Suppressor macrophage treated with lipopolysaccharide for 1 hour (primary cell): ENCODE measurements at places on chromosomes 7 and 10.

DNA sequence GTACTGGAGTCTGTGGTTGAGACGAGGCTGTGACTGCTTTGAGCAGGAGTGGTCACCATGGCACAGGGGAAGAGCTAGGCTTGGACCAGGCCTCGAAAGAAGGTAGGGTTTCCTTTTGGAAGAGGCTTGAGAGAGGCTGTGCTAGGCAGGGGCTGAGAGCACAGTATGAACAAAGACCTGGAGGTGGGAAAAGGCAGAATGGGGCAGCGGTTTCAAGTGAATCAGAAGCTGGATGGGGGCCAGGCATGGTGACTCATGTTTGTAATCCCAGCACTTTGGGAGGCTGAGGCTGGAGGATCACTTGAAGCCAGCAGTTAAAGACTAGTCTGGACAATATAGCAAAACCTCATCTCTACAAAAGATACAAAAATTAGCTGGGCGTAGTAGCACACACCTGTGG, 65.9 kb downstream of the CLIP2 start:
- DNase-seq: peak; percentile 61

- no peak for DNase-seq
Measured at GRCh38 chr7:22296916-22297315, 60.0 kb downstream of the RAPGEF5 start.

- DNase-seq: peak; percentile 86
Measured at GRCh38 chr7:69412331-69413146, 185.7 kb upstream of the AUTS2 start.

- no peak for DNase-seq
Measured at GRCh38 chr7:154832557-154833138, 170.3 kb downstream of the PAXIP1 start.

DNA sequence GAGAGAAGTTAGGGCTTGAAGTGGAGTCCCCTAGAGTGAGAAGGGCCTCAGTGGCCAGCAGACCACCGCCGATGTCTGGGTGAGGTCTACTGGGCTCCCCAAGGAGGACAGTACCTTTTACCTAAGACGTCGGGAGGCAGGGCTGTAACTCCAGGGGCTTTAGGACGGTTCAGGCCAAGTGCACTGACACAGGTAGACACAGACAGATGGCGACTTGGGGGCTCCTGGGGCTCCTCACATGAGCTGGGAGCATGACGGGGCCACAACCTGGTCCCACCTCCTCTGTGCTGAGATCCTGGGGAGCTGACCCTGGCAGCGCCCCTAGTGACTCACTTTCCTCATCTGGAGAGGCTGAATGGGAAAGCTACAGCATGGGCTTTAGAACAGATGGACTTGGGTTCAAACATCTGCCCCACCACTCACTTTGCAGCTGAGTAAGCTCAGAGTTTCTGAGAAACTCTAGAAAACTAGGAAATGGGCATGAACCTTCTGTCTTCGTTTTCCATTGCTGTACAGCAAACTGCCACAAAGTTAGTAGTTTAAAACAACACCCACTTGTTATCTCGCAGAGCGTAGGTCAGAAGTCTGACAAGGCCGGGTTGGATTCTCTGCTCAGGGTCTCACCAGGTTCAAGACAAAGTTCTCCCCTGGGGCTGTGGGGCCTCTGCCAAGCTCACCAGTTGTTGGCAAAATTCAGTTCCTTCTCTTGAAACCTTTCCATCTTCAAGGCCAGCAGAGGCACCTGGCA, 4.7 kb upstream of the COMTD1 start:
- no peak for DNase-seq

GRCh38 chr7:100641463-100641859, at the start of gene TFR2:
Gene TFR2, minus strand, starts transcription at chr7:100641552. Its CDS starts 43 bp downstream, at chr7:100641509.
- no peak for DNase-seq

DNA sequence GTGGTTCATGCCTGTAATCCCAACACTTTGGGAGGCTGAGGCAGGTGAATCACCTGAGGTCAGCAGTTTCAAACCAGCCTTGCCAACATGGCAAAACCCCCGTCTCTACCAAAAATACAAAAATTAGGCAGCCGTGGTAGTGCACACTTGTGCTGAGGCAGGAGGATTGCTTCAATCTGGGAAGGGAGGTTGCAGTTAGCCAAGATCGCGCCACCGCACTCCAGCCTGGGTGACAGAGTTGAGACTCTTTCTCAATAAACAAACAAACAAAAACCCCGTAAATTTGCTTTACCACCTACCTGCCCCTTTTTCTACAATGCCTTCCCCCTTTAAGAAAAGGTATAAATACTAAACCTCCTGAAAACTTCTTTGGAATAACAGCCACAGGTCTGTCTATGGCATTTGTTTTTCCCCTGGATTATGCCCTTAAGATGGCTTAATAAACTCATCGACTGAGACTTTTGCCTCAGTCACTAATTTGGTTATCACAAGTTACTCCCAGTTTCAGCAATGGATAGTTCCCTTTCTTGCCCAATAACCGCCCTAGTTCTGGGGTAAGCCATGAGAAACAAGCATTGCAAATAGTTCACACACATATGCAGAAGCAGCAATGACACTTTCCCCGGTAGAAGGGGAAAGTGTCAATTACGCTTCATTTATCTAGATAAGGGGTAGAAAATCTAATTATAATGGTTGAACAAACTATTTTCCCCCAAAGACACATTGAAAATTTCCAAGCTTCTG, 52.8 kb upstream of the SVIL start:
- peak; percentile 92 for DNase-seq

DNA sequence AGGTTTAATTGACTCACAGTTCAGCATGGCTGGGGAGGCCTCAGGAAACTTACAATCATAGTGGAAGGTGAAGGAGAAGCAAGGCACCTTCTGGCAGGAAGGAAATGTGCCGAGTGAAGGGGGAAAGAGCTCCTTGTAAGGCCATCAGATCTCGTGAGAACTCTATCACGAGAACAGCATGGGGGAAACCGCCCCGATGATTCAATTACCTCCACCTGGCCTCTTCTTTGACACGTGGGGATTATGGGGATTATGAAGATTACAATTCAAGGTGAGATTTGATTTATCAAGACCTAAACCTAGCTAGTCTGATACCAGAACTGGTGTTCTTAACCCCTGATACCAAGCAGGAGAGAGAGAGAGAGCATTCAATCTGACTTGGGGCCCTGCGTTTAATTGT, 258.7 kb downstream of the PTEN start:
- DNase-seq: no peak

DNA sequence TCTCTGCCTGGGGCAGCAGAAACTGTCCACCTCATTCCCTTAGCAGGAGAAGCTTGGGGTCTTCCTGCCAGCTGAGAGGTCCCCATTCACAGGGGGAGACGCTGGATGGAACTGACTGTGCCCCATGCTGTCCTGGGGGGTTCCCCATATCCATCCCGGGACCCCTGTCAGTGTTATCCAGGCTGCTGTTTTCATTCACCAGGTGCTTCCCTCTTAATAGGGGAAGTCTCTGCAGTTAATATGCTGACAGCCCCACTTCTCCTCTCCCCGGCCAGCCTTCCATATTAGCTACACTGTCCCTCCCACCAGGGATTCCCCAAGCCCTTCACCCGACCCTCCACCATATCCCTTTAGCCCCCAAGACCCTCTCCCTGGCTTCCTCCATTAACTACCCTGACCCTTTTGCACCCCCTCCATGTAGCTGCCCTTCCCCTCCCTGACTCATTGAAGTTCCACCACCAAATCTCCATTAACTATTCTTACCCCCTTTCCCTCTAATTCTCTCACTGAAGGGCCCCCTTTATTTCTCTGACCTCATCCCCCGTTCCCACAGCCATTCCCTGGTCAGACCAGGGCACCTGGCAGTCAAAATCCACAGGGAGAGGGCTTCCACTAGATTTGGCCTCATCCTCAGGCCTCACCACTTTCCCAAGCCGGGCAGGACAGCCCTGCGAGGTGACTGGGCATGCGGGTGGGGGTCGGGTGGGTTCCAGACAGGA, 92.0 kb upstream of the PAX2 start:
- DNase-seq: no peak

GRCh38 chr7:134831862-134832261, 52.4 kb downstream of the CALD1 start:
- no peak for DNase-seq

DNA sequence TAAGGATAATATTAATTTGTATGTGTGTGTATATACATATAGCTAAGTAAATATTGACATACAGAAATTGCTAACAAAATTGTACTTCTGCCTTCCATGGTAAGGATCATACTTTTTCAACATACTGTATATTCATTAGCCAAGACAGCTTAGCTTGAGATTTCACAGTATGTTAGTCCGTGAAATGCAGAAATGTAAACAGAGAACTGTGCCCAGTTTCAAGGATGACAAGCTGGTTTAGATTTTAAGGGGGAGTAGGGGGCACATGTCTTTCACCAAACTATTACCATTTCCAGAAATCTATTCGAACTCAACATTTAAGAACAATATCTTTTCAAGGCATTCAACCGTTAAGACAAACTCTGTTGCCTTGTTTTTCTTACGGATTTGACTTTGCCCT, 182.2 kb downstream of the SORCS1 start:
- no peak for DNase-seq

- DNase-seq: no peak
Measured at GRCh38 chr7:76048668-76048988, 722 bp downstream of the MDH2 start.

DNA sequence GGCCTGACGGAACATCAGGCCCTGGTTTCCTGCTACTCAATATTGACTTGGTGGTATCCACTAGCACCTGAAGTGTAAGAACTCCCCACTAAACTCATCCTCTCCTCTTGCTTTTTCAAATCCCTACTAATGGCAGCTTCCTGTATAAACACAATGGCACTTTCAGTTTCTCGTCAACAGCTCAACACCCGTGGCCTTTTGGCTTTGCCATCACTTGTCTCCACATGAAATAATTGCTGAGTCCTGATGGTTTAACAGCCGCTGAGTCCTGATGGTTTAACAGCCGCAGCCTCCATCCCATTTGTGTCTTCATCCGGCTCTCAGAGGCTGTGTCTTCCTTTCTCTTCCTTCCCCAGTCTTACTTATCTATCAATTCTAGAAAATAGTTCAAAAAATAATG, 261.4 kb upstream of the PITRM1 start:
- no peak for DNase-seq

- DNase-seq: no peak
Measured at GRCh38 chr10:75982611-75983369, 551.4 kb downstream of the LRMDA start.

GRCh38 chr7:9250876-9251275, 817.5 kb downstream of the NXPH1 start:
- DNase-seq: no peak

- DNase-seq: peak; percentile 27
Measured at GRCh38 chr10:35212856-35213255, 86.2 kb downstream of the CREM start.

GRCh38 chr10:36676756-36677430, 448.5 kb upstream of the ANKRD30A start:
- DNase-seq: no peak

GRCh38 chr10:92181575-92181974, 109.3 kb downstream of the CPEB3 start:
- DNase-seq: peak; percentile 10

DNA sequence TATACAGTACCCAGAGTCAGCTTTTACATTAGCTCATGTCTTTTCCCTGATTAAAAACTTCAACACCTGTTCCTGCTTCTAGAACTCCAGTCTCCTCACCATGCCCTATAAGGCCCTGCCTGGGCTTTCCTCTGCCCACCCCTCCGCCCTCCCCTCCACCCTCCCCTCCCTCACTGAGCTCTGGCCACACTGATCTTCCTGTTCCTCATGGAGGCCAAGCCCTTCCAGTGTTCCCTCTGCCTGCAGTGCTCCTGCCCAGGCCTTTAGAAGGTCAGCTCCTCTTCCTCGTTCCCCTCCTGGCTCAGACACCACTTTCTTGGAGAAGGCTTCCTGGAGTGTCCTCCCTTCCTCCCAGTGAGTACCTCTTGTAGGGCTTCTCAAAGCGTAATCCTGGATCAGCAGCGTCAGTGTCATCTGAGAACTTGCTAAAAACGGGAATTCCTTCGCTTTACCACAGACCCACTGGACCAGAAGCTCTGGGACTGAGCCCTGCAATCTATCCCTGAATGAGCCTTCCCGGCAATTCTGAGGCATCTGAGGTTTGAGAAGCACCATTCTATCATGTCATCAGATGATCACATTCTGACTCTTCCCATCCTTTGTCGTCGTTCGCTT, 3.7 kb downstream of the PDZD7 start:
- peak; percentile 67 for DNase-seq

DNA sequence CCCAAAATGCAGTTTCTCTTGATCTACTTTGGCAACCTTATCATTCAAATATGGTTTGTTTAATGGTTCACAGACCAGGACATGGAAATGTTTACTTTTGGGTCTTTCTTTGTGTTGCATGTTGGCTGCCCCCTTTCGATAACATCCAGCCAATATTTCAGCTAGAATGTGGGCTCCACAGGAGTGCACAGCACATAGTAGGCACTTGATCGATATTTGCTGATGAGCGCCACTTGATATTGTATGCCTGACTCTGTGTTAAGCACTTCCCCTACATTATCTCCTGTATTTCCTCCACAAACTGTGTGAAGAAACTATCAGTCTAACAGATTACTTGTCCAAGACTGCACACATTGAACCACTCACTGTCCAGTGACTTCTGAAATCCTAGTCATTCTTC, 60.2 kb downstream of the SMURF1 start:
- no peak for DNase-seq

- DNase-seq: peak; percentile 70
Measured at GRCh38 chr10:5293691-5294550, 70.8 kb upstream of the UCN3 start.
